Temporal lobe (tissue), 4 donors: ENCODE measurements at places on chromosomes 4 and X. TPM values are rescaled to one million over a fixed set of nuclear protein-coding genes. Genes with fewer than 3 reads are reported as not detected.

GUCY1A1 gene
- 109 TPM for total RNA-seq

CDS1 gene
- 6.6 TPM for total RNA-seq

H2BW2 gene
- total RNA-seq: not detected

AFP gene
- not detected for total RNA-seq

GPR173 gene
- 26.1 TPM for total RNA-seq

AKAP4 gene
- total RNA-seq: not detected

COQ2 gene
- 9.1 TPM for total RNA-seq

FABP2 gene
- total RNA-seq: not detected

PTPN13 gene
- total RNA-seq: 50.4 TPM

SLC49A3 gene
- total RNA-seq: 0.49 TPM

ZIC3 gene
- 2.0 TPM for total RNA-seq

LRCH2 gene
- 40.8 TPM for total RNA-seq

CT45A3 gene
- total RNA-seq: not detected

IL15 gene
- total RNA-seq: 0.25 TPM

ADH1C gene
- 0.25 TPM for total RNA-seq

MAP3K15 gene
- total RNA-seq: 0.74 TPM

ANTXR2 gene
- total RNA-seq: 9.6 TPM

CXCL3 gene
- not detected for total RNA-seq

PPEF2 gene
- total RNA-seq: under 0.01 TPM

PQBP1 gene
- 31.2 TPM for total RNA-seq

LONRF3 gene
- total RNA-seq: 1.7 TPM

AMOT gene
- 15.5 TPM for total RNA-seq

MGAT4D gene
- not detected for total RNA-seq

DDX60 gene
- total RNA-seq: 3.9 TPM

STATH gene
- total RNA-seq: not detected

COL4A5 gene
- total RNA-seq: 15.2 TPM

UCHL1 gene
- total RNA-seq: 1,168 TPM

MAPK10 gene
- 163 TPM for total RNA-seq
